Testis (tissue), 5 donors: ENCODE measurements at places on chromosomes 11 and 22. TPM values are rescaled to one million over a fixed set of nuclear protein-coding genes. Genes with fewer than 3 reads are reported as not detected.
A peak's percentile ranks its signal among the peaks of the same experiment; 100 is the strongest.

Gene MPPED1
- 4.1 TPM for total RNA-seq

GRCh38 chr11:36164506-36165250, 124.5 kb downstream of the COMMD9 start:
- no peaks in the 10 kb centered on the region for H3K27me3 ChIP-seq
- no peak for DNase-seq
- H3K36me3 ChIP-seq, result no peaks in the 10 kb centered on the region
- no peak overlapping the region for H3K27ac ChIP-seq

GRCh38 chr11:17805043-17805442, 70.5 kb downstream of the KCNC1 start:
- H3K27ac ChIP-seq, result no peak overlapping the region
- no peaks in the 10 kb centered on the region for H3K4me1 ChIP-seq
- no peak for DNase-seq
- H3K4me3 ChIP-seq, result no peak overlapping the region
- H3K27me3 ChIP-seq, result no peaks in the 10 kb centered on the region
- no peaks in the 10 kb centered on the region for H3K36me3 ChIP-seq

- H3K4me1 ChIP-seq, result peaks cover 23% of the 10 kb centered on the region
- peak; percentile 98 for DNase-seq
- H3K36me3 ChIP-seq, result no peaks in the 10 kb centered on the region
- H3K27ac ChIP-seq, result no peak overlapping the region
- no peaks in the 10 kb centered on the region for H3K27me3 ChIP-seq
These were observed 814 bp downstream of the NPAS4 start for GRCh38 chr11:66421492-66422205.

Gene CAPN5
- total RNA-seq, result 102 TPM

- no peaks in the 10 kb centered on the region for H3K36me3 ChIP-seq
- H3K27me3 ChIP-seq, result no peaks in the 10 kb centered on the region
- no peaks in the 10 kb centered on the region for H3K4me1 ChIP-seq
These were observed 34.1 kb upstream of the CALCA start for GRCh38 chr11:15006139-15006759.
